GM12865 (cell line): ENCODE measurements at places on chromosomes 5 and 9.

GRCh38 chr9:136954270-136955083 lies 2.4 kb downstream of the LCN12 start:
- DNase-seq = no peak

GRCh38 chr9:124126648-124127646 lies 115.4 kb downstream of the LHX2 start:
- DNase-seq = peak; percentile 88

GRCh38 chr9:110148891-110149290 lies 59.1 kb downstream of the C9orf152 start:
- DNase-seq = no peak

DNA sequence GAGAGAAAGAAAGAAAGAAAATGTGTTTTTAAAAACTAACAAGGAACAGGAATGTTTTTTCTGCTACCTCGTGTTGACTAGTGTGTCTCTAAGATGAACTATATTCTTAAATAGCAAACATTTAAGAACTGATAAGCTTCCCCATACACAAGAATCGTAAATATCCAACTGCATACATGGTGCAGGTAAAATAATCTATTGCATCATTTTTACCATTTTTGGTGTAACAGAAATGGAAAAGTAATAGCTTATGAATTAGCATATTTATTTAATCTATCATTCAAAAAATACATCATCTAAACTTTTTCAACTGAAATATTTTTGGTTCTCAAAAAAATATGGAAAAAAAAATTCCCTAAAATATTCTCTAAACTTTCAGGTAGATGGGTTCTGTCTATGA lies 59.7 kb upstream of the RAD23B start:
- DNase-seq = no peak

DNA sequence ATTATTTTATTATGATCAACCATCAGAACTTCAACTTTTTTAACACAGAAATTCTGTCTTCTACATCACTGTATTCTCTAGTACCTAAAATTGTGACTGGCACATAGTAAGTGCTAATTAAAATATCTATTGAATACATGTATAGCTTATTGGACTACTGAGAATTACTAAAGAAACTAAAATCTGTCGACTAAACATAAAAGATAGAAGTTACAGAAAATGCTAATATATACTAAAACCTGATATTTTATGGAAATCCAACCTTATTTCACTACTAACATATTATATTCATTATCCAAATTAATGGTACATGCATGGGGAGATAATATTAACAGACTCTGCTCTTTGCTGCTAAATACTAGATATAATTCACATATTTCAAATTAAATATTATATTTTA lies 153.6 kb downstream of the DTWD2 start:
- DNase-seq = no peak

DNA sequence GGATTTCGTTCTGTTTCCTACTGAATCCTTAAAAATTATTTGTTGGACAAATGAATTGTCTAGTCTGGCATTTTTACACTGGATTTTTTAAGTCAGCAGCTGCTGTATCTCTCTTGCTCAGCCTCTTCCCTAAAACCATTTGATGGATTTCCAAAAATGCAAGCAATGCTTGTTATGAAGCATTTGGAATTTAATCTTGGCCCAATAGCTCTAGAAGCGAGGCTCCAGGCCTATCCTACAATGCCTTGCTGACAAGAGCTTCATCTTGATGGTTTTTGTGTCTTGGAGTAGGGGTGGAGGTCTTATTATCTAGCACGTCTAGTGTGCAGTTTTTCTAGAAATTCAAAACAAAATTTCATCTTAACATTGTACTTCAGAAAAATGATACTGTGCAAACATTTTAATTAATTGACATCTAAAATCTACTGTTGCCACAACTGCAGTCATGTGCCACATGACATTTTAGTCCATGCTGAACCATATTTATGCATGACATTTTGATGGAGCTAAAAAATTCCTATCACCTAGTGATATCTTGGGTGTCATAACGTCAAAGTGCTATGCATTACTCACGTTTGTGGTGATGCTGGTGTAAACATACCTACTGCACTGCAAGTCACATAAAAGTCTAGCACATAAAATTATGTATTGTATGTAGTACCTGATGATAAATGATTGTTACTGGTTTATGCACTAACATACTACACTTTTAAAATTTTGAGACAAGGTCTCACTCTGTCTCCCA lies 5.9 kb upstream of the RAD23B start:
- no peak for DNase-seq

GRCh38 chr9:35335164-35335563 lies 154.7 kb upstream of the RUSC2 start:
- DNase-seq = no peak

GRCh38 chr5:171895081-171895480 lies 109.5 kb downstream of the SMIM23 start:
- no peak for DNase-seq

- no peak for DNase-seq
Measured at GRCh38 chr9:121598965-121599871, 52.2 kb upstream of the DAB2IP start.

- DNase-seq = no peak
Measured at GRCh38 chr9:72597181-72597517, 75.7 kb downstream of the TMC1 start.

DNA sequence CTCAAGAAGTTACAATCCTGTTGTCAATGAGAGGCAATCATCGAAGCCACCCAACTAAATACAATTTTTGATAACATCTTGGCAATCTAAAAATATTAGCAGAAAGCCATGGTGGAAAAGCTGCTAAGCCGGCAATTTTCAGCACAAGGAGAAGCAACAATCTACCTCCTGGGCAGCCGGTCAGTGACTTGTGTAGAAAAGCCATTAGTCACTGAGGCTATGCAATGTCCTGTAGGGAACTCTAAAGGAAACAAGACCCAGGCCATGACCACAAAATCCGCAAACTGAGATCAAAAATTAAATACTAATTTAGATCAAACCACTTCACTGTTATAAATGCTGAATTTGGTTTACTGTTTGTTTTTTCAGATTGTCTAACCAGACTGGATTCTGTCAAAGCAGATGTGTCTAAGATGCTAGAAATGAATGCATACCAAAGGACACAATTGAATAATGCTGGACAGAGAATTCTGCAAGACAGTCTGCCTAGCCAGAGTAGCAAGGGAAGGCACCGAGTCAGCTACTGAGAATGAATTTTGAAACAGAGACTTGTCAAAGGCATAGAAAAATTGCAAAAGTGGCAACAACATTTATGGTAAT lies 384.8 kb downstream of the PRELID2 start:
- no peak for DNase-seq

DNA sequence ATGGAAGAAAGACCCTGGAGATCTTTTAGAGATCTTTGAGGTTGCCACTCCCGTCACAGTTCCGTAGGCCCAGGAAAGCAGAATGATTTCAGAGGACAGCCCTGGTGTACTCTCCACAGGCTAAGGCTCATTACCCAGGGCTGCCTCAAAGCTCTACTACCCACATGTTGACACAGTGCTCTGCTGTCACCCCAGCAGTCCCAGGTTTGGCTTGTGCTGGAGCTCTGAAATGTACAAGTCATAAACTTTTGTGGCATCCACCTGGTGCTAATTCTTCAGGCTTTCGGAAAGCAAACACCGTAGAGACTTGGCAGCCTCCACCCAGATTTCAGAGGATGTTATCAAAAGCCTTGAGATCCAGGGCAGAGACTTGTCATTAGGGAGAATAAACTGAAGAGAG lies 136.5 kb downstream of the MTRR start:
- DNase-seq = no peak

DNA sequence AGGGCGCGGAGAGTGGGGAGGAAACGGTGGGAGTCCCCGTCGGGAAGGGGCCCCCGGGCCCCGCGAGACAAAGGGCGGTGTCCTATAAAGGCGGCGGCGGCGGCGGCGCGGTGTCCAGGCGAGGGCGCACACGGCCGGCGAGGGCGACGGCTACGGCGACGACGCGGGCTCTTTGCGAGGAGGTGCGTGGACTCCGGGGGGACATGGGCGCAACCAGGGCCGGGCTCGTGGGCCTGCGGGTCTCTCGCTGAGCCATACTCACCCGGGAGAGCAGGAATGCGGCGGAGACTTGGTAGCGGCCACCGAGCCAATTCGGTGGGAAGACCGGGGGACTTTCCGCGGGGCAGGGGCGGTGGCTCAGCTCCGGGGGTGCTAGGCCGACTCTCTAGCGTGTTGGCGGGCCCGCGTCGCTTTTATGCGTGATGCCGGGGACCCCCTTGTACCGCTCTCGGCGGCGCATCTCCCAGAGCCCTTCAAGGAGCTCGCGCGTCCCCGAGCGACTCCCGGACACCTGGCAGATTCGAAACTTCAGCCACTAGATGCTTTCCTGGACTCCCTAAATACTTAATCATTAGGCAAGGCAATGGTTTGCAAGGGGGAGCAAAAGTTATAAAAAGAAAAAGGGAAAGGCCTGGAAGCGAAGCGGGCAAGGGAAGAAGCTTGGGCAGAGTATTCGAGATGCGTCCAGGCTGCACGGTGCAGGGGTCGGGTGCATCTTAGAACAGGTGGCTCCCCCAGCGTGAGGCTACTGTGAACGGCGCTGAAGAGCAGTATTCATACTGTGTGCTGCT lies 5.9 kb upstream of the TAL2 start:
- peak; percentile 33 for DNase-seq

DNA sequence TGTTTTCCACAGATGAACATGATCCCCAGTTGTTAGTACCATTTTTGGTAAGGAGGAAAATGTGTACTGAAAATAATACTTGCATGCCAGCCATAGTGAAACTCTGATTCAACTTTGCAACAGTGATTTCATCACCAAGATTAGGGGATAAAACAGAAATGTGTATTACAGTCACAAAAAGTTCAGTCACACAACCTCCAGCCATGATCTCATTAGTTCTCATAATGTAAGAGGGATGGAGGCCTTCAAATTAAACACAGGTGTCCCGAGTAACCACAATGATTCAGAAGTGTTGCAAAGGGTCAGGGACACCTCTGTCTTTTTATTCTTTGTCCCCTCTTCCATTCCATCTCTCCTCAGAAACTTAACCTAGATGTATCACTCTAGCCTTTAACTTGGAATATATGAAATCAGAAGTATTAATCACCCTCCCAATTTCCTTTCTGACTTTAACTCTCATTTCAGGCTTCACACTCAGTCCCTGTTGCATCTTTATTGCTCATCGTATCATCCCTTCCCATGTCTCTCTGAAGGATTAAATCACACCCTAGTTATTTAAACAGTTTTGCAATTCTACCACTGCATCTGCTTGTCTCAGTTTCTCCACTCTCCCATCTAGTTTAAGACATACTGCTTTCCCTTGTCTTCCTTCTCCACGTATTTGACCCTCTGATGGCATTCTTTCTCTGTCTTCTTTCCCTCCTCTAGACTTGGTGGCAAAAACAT lies 291.2 kb downstream of the ADAMTS6 start:
- DNase-seq = peak; percentile 54
